Thyroid gland (tissue), 4 donors: ENCODE measurements at places on chromosomes 3 and 15.

DNA sequence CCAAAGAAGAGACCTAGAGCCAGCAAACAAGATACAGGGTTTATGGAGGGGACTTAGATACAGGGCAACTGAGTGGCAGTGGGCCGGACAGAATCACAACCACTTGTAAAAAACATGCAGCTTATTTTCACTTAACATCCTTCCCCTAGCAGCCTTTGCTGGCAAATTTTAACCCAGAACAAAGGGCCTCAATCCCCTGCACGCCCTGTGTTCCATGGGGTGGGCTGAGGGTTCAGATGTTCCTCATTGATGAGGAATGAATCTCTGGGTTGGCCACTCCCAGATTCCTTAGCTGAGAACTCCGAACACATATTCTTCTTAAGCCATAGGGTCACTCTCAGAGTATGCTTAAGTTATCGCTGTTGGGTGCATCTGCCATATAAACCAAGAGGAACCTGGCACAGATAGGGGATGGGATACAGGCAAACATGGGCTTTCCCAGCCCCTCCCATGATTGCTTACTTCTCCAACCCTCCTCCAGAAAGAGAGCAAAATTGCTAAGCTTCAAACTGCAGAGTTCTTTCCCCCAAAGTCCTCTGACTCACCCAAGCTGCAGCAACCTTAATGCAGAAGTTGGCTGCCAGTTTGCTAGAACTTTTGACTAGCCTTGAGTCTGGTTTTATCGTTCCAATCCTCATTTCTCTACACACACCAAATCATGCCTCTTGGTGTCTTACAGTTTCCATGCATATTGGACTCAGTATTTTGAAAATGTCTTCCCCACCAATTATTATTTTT is 146.9 kb downstream of the CD47 start:
- no peak for DNase-seq
- H3K36me3 ChIP-seq, result no peaks in the 10 kb centered on the region
- no peaks in the 10 kb centered on the region for H3K4me1 ChIP-seq
- H3K27me3 ChIP-seq, result no peaks in the 10 kb centered on the region
- H3K4me3 ChIP-seq, result no peak overlapping the region

DNA sequence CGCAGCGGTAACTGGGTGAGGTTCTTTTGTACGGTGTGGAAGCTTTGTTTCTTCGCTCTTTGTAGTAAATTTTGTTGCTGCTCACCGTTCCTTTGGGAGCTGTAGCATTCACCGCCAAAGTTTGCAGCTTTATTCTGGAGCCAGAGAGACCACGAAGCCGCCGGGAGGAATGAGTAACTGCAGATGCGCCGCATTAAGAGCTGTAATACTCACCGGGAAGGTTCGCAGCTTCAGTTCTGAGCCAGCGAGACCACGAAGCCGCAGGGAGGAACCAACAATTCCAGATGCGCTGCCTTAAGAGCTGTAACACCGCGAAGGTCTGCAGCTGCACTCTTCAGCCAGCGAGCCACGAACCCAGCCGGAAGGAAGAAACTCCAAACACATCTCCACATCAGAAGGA is 56.0 kb upstream of the DYNC1LI1 start:
- DNase-seq, result no peak
- H3K4me1 ChIP-seq, result no peaks in the 10 kb centered on the region
- no peaks in the 10 kb centered on the region for H3K36me3 ChIP-seq
- H3K4me3 ChIP-seq, result no peak overlapping the region

- no peaks in the 10 kb centered on the region for H3K36me3 ChIP-seq
- H3K27ac ChIP-seq, result no peak overlapping the region
- DNase-seq, result no peak
- no peak overlapping the region for H3K4me3 ChIP-seq
- H3K4me1 ChIP-seq, result no peaks in the 10 kb centered on the region
Observed at GRCh38 chr3:171245796-171246765, 214.1 kb downstream of the TNIK start.

GRCh38 chr3:191320316-191320715 is 8.9 kb upstream of the CCDC50 start:
- H3K4me1 ChIP-seq, result no peaks in the 10 kb centered on the region
- no peak for DNase-seq
- H3K4me3 ChIP-seq, result no peak overlapping the region
- H3K36me3 ChIP-seq, result no peaks in the 10 kb centered on the region

DNA sequence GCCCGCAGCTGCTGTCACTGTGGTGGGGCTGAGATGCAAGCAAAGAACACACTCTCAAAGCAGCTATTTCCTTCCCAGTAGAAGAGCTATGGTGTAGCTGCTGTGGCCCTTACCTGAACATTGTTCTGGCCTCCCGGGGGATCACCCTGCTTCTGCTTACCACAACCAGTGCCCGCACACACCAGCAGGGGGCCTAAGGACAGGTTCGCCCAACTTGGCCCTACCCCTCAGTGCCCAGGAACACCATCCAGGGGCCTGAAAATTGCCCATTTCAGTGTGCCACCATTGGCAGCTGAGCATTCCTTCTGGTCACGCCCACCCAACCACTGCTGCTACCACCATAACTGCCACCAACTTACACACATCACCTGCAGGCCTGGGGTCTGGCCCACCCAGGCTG is 113.0 kb downstream of the TP63 start:
- DNase-seq, result no peak
- no peak overlapping the region for H3K4me3 ChIP-seq
- H3K27me3 ChIP-seq, result no peaks in the 10 kb centered on the region

DNA sequence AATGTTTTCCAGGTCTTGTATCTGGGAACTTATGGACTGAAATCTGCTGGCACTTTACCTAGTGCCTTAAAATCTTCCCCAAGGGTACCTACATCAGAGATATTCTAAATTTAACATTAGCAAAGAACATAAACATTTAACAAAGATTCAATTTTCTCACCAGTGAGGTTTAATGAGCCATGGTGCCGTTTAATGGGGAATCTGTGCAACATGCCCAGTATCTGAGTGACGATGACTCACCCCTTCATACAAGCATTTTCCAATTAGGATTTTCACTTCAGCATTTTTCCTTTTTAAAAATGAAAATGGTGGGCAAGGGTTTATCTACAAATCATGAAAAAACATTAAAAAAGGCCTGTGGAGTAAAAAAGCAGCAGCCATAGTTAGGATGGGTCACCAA is 189.4 kb downstream of the SLC9A9 start:
- H3K36me3 ChIP-seq, result no peaks in the 10 kb centered on the region
- DNase-seq, result no peak
- no peaks in the 10 kb centered on the region for H3K27me3 ChIP-seq
- no peak overlapping the region for H3K4me3 ChIP-seq
- no peak overlapping the region for H3K27ac ChIP-seq
- no peaks in the 10 kb centered on the region for H3K4me1 ChIP-seq

DNA sequence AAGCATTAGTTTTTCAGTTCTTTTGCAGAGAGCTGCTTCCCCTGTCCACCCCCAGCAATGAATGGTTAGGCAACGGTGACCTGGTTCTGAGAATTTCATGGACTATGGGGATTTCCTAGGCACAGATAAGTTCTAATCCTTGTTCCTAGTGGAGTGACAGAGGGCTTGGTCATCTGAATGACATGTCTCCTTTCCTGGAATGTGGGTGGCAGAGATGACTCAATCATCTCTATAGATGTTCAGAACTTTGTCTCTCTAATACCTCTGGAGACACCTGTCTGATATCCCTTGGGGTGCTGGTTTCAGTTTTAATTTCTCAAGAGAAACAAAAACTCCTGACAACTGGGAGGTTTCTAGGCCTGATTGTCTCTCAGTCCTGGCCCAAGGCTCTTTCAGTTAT is 10.4 kb downstream of the PLA2G4E start:
- H3K36me3 ChIP-seq, result no peaks in the 10 kb centered on the region
- H3K4me3 ChIP-seq, result no peak overlapping the region
- no peak for DNase-seq
- no peaks in the 10 kb centered on the region for H3K27me3 ChIP-seq

DNA sequence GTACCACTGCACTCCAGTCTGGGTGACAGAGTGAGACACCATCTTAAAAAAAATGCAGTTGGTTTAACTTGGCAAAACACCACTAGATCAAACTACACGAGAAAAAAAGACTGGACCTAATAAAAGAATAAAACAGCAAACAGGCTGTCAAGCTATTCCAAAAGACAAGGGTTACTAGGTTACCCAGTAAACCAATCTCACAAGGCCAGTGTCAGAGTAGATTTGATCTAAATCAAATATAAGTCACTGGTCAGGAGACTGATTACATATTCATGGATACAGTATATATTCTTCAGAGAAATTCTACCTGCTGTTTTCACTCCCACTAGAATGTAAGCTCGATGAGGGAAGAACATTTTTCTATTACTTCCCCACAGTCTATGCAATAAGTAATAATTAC is 2.5 kb upstream of the GANC start:
- peaks cover 19% of the 10 kb centered on the region for H3K36me3 ChIP-seq
- no peak overlapping the region for H3K4me3 ChIP-seq
- no peaks in the 10 kb centered on the region for H3K27me3 ChIP-seq
- no peak overlapping the region for H3K27ac ChIP-seq

GRCh38 chr3:101943029-101943428 is 93.7 kb downstream of the NFKBIZ start:
- no peak overlapping the region for H3K27ac ChIP-seq
- H3K27me3 ChIP-seq, result no peaks in the 10 kb centered on the region
- no peaks in the 10 kb centered on the region for H3K36me3 ChIP-seq
- H3K4me1 ChIP-seq, result peaks cover 2% of the 10 kb centered on the region
- H3K4me3 ChIP-seq, result no peak overlapping the region
- DNase-seq, result no peak

DNA sequence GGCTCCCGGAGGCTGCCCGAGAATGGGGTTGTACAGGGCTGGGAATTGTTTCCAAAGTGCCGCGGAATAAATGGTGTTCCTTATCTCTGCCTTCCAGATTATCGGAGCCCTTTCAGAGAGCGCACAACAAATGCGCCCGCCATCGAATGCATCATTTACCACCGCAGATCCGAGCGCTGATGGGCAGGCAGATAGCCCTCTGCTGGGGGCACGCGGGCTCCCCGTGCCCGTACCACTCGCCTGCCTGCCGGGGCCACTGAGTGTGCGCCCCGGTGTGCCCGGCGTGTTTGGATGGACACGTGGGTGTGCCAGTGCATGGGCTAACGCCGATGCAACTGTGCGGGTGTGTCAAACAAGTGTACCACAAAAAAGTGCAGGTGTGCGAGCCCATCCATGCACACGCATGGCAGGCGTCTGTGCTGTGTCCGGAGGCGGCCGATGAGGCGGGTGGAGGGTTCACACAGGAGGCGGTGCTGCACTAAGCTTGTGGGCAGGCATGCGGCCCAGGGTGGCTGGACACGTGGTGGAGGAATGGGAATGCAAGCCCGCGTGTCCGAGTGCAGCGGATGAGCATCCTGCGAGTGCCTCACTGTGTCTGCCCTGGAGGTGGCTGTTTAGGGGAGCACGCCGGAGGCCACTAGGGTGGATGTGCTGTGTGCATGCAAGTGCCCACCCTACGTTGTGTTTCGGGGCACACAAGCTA is 3.8 kb upstream of the GATA2 start:
- DNase-seq, result peak; percentile 38
- H3K27ac ChIP-seq, result no peak overlapping the region
- peaks cover 6% of the 10 kb centered on the region for H3K4me1 ChIP-seq
- H3K27me3 ChIP-seq, result peaks cover 8% of the 10 kb centered on the region
- H3K4me3 ChIP-seq, result no peak overlapping the region
- no peaks in the 10 kb centered on the region for H3K36me3 ChIP-seq

GRCh38 chr3:30505866-30506520 is 100.4 kb upstream of the TGFBR2 start:
- H3K36me3 ChIP-seq, result no peaks in the 10 kb centered on the region
- no peak overlapping the region for H3K4me3 ChIP-seq

DNA sequence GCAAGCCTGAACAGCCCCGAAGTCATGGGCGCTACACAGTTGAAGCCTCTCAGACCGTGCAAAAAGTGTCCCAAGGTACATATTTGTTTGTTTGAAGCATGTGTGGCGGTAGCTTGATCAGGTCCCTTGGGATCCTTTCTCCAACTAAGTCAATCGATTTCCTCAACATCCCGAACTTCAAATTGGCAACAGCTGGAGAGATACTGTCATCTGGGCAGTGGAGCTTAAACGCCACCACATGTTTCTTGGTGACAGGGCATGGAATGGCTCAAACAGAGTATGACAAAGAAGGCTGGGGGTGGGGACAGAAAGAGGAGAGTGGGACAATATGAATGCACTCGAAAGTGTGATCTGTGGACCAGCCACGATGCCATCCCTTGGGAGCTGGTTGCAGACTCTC is 84.9 kb upstream of the PSMD6 start:
- no peak for DNase-seq
- no peaks in the 10 kb centered on the region for H3K36me3 ChIP-seq
- no peaks in the 10 kb centered on the region for H3K27me3 ChIP-seq
- peaks cover 32% of the 10 kb centered on the region for H3K4me1 ChIP-seq
- H3K27ac ChIP-seq, result no peak overlapping the region
- H3K4me3 ChIP-seq, result no peak overlapping the region
